HS-27A (cell line): ENCODE measurements at places on chromosomes 2 and 18.

DNA sequence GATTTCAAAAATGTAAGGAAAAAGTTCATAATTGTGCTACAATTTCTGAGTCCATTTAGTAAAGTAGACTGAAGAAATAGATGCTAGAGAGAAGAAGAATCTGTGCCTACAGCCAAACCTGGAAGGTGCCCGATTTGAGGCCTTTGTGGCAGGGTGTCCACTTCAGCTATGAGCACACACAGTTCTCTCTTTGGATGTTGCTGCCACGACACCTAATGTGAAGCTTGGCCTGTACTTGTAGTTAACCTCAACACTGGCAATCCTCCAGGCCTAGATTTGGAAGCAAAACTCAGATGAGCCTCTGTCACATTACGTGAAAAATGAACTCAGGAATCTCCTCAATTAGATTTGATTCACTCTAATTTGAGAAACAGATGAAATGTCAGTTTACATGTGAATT is 90.1 kb upstream of the LRP1B start:
- DNase-seq: no peak

- DNase-seq: no peak
Measured at GRCh38 chr18:36499938-36500337, 202.4 kb downstream of the FHOD3 start.

GRCh38 chr2:129606496-129607270 is 372.8 kb upstream of the RAB6C start:
- DNase-seq: no peak

- no peak for DNase-seq
Measured at GRCh38 chr2:187447336-187447735, 716 bp downstream of the CALCRL start.

GRCh38 chr18:76376225-76376624 is 118.8 kb downstream of the ZNF516 start:
- DNase-seq: no peak

- no peak for DNase-seq
Measured at GRCh38 chr2:61952288-61952687, 46.8 kb downstream of the COMMD1 start.

- DNase-seq: no peak
Measured at GRCh38 chr2:151869291-151869690, 41.1 kb upstream of the ARL5A start.

- DNase-seq: peak; percentile 79
Measured at GRCh38 chr18:49016648-49017539, 66.1 kb upstream of the SMAD7 start.

DNA sequence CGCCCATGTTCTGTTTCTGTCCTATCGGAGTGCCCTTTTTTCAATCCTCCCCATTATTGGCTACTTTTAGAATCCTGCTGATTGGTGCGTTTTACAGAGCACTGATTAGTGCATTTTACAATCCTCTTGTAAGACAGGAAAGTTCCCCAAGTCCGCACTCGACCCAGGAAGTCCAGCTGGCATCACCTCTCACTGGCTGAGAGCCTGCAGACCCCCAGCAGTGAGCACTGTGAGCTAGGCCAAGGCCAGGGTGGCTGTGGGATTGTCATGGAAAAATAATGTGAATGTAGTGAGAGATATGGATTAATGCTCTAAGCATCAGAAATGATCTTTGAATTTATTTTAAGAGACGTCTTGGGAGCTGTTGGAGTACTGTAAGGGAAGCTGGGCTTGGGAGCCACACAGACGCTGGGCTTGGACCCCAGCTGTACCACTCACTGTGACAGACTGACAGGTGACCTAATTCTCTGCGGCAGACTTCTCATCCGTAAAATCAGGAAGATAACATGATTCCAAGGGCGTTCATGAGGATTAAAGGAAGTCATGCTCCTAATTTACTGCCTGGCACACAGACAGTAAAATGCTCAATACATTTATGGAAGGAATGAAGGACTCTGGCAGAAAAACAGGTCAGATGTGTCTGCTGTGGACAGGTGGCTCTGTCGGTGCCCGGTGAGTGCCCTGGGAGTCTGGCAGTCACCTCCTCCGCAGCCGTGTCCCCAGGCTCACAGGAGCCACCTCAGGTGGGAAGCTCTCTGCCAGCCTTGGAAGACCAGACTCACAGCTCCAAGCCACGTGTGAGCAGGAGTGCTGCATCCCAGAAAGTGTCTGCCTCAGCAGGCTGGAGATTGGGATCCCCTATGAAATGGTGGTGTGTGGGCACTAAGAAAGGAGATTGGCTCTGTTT is 105.5 kb downstream of the FAM168B start:
- no peak for DNase-seq
